ENCODE measurements at places on chromosomes 13 and 19.

DNA sequence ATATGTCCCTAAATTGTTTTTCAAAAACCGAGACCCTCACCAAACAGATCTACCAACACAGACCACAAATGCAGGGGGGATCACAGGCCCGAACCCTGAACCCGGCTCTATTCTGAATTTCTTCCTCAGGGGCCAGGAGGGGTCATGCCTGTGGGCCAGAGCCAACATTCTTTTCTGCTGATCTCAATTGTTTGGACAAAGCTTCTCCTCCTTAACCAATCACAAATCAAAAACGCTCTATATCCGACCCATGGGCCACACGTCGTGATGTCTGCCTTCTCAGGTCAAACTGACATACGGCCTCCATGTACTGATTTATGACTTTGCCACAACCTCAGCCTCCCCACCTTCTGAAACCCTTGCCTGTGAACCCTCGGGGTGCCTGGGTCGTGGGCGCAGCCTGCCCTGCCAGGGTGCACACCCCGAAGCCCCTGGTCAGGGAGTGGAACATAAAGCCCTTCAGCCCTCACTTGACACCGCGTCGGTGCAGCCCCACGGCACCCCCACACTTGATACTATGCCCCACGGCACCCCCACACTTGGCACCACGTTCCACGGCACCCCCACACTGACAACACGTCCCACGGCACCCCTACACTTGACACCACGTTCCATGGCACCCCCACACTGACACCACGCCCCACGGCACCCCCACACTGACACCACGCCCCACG lies 58.4 kb upstream of the C13orf46 start:
- DNase-seq: no peak

DNA sequence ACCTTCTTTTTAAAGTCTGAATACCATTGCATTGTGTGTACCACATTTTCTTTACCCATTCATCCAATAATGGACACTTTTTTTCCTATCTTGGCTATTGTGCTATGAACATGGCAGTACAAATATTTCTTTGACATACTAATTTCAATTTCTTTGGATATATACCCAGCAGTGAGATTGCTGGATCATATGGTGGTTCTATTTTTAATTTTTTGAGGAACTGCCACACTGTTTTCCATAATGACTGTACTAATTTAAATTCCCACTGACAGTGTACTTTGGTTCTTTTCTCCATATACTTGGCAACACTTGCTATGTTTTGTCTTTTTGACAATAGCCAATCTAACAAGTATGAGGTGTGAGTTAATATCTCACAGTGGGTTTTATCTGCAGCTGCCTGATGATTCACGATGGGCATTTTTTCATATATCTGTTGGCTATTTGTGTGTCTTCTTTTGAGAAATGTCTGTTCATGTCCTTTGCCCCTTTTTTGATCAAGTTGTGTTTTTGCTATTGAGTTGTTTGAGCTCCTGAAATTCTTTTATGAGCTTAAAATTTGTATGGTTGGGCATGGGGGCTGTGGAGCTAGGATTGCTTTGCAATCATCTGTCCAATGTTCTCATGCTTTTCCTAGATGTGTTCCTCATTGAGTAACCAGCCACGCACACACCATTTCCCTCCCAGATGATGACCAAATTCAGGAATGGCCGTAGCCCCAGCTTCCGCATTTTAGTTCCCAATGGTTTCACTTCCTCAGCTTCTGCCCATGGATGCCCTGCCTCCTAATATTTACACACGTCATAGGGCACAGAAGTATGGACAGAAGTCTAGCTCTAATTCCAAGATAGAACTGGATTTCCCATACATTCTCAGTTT lies 380.0 kb upstream of the SGCG start:
- no peak for DNase-seq

- no peak for DNase-seq
Observed at GRCh38 chr19:42069619-42070351, at the start of gene GRIK5. Gene GRIK5 (minus strand): TSS chr19:42070206. CDS start chr19:42065770, 4,436 bp downstream.

DNA sequence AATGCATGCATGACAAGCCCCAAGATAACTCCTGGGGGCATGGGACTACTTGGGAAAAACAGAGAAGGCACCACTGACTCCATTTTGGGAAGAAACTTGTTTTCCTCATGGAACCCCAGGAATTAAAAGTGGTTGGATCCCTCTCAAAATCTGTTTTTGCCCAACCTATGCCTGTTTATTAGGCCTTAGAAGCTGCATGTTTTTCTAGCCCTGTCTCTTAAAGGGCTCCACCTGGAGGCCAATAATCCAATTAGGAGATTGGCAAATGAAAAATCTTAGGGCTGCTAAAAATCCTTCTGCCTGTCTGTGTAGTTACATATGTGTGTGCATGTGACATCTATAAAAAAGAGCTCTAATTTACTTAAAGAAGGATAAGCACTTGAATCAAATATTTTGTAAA lies 26.9 kb downstream of the MED4 start:
- no peak for DNase-seq

DNA sequence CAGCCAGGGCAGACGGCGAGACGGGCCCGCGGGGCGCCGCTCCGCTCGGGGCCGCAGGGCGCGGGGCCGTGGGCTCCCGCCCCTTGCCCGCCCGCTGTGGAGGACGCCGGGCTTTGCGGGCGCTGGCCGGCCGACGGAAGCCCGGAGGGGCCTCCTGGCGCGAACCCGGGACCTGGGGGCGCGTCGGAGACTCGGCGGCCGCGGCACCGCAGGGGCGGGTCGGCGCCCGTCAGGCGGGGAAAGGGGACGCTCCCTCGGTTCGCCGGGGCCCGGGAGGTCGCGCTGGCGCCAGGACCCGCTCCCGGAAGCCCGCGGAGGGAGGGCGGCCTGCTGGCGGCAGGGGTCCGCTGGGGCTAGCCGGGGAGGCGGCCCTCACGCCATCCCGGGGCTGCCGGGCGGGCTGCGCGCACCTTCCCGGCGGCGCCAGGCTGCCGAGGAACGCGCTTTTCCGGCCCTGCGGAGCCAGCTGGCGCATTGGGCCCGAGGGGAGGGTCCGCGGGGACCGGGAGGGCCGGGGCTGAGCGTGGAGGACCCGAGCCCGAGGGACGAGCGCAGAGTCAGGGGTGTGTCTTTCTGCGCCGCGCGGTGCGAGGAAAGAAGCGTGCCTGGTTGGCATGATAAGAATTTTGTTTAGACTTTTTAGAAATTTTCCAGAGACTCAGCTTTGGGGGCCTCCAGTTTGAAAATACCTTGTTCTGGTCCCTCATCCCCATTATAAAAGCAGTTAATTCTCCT lies 511 bp downstream of the GARRE1 start:
- no peak for DNase-seq

GRCh38 chr19:50501568-50502475 lies 9.2 kb downstream of the JOSD2 start:
- no peak for DNase-seq

GRCh38 chr13:77310579-77311279 lies 16.2 kb downstream of the MYCBP2 start:
- DNase-seq: no peak

GRCh38 chr19:18940769-18941627 lies at the start of gene HOMER3:
Gene HOMER3 (minus strand): TSS chr19:18941217. CDS start chr19:18938982, 2,235 bp downstream.
- peak; percentile 23 for DNase-seq

- DNase-seq: no peak
Observed at GRCh38 chr13:71605744-71606143, 261.3 kb downstream of the DACH1 start.

GRCh38 chr13:32187651-32188050 lies 127.5 kb downstream of the ZAR1L start:
- no peak for DNase-seq

DNA sequence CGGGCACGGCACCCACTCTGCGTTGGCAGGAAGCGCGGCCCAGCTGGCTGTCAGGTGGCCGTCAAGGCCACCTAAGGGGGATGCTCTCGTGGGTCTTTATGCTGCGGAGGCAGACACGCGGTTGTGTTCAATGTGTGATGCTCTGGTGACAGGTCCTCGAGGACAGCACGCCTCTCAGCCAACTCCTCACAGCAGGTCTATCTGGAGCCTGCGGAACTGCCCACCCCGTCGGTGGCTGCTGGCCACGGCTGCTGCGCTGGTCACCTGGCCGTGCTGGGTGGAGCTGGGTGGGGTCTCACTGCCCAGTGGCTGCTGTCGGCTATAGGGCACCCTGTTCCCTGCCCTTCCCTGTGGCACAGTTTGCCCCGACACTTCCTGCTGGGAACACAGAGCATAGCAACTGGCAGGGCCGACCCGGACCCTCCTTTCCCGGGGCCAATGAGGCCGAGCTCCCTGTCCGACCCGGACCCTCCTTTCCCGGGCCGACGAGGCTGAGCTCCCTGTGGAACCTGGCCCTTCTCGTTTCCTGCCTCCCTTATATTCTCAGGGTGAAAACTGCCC lies 14.3 kb upstream of the F7 start:
- DNase-seq: no peak

DNA sequence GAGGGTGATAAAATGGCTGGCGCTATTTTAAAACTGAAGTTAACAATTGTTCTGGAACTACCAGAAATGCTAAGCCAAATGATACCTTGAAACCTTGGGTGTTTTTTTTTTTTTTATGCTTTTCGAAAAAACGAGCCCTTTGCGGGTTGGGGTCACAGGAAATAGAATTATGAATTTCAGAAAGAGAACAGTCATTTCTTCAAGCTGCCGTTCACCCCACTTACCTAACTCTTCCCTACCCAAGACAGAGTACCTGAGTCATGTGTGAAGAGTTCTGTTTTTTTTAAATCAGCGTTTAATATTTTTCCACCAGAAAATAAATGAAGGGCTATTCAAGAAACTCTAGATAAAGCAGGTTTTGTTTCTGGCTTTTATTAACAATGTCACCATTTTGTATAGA lies 35.3 kb downstream of the KLF2 start:
- DNase-seq: no peak

DNA sequence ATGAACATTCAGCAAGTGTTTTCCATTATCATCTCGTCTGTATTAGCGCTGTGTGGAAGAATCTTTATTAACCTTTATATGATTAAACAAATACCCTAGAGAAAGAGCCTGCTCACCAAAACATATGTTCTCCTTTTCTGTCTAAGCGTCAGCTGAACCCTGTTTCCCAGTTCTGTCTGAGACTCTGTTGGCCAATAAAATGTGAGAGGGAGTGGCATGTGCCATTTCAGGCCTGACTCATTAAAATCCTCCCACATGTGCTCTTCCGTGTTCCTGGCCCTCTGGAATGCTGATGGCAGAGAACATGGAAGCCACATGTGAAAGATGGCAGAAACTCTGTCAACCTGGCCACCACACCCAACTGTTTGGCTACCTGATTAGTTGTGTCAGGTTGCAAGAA lies 181.9 kb upstream of the EDNRB start:
- DNase-seq: no peak

GRCh38 chr19:28531979-28532378 lies 681.0 kb downstream of the UQCRFS1 start:
- DNase-seq: no peak

DNA sequence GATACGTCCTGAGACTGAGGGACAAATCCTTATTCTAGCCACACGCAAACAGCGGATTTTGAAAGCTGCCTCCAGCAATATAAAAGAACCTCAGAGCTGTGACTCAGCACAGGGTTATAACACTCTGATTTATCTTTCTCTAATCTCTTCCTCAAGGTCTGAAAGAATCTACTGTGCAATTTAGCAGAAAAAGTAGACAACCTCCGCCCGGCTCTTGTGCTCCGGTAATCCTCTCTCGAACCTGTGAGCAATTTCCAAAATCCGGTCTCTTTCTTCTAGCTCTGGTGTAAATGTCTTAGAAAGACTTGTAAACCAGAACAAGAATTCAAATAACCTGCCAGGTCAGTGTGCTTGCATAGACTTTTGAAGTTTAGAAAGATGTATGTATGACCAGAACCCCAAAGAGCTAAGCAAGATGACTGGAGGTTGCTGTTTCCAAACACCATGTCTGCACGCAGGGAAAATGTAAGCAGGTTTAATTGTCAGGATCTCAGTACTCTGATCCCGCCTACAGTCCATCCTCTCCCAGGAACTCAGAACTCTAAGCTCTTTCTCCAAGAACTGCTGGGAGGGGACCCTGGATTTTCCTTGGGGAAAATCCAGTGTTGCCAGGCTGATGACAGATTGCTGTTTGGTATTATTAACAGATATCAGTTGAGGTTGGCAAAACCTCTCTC lies 338.1 kb downstream of the RFC3 start:
- no peak for DNase-seq

GRCh38 chr13:23020246-23020843 lies 160.4 kb upstream of the SGCG start:
- DNase-seq: peak; percentile 46

DNA sequence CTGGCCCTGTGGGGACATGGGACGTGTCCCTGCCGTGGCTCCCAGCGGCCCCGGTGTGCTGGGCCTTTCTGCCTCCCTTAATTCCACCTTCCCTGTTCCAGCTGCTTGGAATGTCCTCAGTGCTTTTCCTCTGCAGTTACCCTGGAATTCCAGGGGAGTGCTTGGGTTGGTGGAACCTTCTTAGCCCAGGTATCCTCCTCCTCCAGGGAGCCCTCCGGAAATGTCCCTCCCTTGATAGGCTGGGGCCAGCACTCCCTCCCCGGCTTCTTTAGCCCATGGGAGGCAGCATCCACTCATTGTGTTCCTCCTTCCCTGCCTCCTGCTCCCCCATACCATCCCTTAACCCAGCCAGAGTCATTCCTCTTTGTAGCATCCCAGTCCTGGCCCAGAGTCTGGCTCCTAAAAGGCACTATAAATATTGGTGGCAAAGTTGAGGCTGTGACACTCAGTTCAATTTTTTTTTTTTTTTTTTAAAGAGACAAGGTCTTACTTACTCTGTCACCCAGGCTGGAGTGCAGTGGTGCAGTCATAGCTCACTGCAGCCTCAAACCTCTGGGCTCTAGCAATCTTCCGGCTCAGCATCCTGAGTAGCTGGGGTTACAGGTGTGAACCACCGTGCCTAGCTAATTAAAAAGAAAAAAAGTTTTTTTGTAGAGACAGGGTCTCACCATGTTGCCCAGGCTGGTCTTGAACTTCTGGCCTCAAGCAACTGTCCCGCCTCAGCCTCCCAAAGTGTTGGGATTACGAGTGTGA lies 13.7 kb upstream of the SLC7A10 start:
- no peak for DNase-seq

DNA sequence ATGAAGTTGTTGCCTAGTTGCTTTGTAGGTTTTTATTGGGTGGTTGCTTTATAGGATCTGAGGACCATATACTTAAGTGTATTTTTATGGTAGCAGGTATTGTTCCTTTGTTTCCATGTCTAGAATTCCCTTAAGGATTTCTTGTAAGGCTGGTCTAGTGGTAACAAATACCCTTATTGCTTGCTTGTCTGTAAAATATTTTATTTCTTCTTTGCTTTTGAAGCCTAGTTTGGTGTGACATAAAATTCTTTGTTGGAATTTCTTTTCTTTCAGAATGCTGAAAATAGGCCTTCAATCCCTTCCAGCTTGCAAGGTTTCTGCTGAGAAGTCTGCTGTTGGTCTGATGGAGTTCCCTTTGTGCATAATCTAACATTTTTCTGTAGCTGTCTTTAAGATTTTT lies 18.1 kb upstream of the ZSCAN5A start:
- no peak for DNase-seq

Data from AML-193 (cell line).